ENCODE measurements at places on chromosomes 16 and 17.
A peak's percentile ranks its signal among the peaks of the same experiment; 100 is the strongest.

- no peak for DNase-seq
These were observed 46.2 kb upstream of the NOL11 start for GRCh38 chr17:67671493-67671892.

- peak; percentile 7 for DNase-seq
These were observed 109.1 kb downstream of the GAS7 start for GRCh38 chr17:10089196-10089804.

- no peak for DNase-seq
These were observed 174.0 kb downstream of the KATNIP start for GRCh38 chr16:27723711-27724481.

- peak; percentile 7 for DNase-seq
These were observed 244.1 kb upstream of the MON1B start for GRCh38 chr16:76946879-76947278.

All from HL-60 (cell line).